Stimulated activated CD4-positive, alpha-beta T cell treated with anti-CD3 and anti-CD28 coated beads, Interleukin-15, amount 100 ng/mL, for 48 hours (primary cell): ENCODE measurements at places on chromosomes 4 and X.
A peak's percentile ranks its signal among the peaks of the same experiment; 100 is the strongest.

DNA sequence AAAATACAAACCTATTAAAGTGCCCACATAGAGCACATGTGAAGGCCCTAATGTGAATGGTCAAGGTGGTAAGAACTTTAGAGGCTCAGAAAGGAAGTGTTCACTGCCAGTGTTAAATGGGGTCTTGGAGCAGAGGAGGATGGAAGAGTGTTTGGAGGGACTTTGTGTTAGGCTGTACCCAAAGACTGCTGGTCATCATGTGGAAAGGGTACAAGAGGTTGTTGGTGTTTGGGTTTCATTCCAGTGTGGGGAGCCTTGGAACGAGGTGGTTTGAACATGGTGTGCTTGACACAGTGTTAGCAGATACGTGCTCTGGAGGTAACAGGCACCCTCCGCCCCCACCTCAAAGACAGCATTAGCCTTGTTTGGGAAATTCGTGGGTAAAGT, 73.1 kb downstream of the RAPGEF2 start:
- DNase-seq = no peak

DNA sequence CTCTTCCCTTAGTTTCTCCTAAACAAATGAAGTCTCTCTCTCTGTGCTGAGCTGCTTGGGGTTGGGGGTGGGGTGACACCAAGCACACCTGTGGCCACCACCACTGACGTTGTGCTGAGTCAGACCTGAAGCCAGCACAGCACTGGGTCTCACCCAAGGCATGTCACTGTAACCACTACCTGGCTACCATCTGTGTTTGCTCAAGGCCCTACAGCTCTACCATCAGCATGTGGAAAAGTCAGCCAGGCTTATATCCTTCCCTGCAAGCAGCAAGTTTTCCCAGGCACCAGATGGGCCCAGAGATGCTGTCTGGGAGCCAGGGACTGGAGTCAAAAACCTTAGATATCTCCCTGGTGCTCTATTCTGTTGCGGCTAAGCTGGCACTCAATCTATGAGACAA, 6.9 kb downstream of the CXCL10 start:
- DNase-seq = peak; percentile 10

DNA sequence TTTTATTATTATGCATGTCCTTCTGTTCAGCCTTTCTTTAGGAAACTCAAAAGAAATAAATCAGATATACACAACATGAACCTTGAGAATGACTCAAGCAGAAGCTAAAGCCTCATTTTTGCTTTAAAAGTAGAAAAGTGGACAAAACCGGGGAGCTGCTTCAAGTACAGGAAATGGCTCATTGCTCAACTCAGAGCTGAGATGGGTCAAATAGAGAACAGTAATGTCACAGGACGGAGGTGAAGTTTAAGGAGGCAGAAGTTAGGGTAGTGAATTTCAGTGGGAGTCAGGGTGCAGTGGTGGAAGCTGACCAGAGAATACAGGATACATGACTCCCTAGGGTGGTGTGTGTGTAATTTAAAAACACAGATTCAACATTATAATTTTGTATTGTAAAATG, 22.2 kb downstream of the PHKA2 start:
- DNase-seq = no peak

DNA sequence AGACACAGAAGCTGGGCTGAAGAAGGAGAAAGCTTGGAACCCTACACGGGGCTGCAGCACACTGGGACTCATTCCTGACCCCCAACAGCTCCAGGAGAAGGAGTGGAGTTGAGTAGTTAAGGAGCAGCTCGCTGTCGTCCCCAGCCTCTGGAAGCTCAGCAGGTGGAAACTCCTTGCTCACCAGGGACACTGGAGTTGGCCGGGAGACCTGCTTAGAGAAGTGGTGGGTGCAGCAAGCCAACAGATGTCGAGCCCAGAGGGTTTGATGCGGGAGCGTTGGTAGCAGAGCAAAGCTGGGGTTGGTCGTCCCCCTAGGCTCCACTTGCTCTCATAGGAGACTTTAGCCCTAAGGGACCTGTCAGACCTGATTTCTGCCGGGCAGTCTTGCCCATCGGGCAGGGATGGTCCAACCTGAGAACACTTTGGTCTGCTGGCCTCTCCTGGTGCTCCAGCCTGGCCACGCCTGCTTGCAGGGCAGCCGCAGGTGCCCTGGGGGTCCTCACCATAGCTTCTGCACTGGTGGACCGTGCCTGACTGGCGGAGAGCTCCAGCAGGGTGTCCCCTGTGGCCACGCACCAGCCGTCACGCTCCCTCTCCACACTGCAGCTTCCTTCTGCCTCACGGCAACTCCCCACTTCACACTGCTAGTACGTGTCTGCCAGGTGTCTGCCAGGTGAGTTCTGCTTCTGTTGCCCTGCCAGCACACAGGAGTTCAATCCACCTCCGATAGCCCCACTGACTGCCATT, 353.7 kb downstream of the GASK1B start:
- no peak for DNase-seq

- no peak for DNase-seq
Measured at GRCh38 chrX:151742311-151742710, 7.8 kb downstream of the CNGA2 start.

DNA sequence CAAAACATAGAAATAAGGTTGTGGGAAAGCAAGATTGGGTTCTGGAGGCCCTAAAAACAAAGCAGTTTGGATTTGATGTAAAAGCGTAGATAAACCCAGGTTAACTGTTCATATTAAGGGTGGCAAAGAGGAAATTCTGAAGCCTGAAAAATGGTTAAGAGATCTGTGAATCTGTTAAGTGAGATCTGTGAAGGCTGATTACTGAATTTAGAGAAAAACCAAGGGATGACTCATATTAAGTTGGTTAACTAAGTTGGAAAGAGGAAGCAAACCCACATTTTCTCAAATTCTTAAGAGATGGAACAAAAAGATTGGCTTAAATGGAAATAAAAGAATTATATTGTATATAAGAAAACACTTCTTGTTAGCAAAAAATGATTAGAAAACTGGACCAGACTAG, 22.8 kb downstream of the GPAT3 start:
- DNase-seq = no peak

GRCh38 chr4:25088093-25088952, 57.6 kb upstream of the LGI2 start:
- DNase-seq = no peak

DNA sequence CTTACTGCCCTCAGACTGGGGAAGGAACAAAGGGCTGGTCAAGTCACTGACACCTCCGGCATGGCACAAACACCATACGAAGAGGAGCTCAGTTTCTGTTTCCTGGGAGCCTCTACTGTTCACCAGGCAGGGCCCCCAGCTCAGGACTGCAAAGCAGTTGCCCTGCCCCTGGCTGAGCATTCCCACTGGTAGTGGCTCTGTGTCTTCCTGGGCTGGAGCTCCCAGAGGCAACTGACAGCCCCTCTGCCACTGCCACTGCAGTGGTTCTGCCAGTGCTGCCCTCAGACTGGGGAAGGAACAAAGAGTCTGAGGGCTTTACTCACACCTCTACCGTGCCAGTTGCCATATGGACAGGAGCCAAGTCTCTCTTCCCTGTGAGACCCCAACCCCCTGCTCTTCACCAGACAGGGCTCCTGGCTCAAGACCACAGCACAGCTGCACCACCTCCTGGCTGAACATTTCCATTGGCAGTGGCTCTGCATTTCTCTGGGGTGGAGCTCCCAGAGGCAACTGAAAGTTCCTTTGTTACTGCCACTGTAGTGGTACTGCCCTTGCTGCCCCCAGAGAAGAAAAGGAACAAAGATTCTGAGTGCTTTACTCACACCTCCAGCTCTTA, 67.9 kb downstream of the SMARCA5 start:
- no peak for DNase-seq

DNA sequence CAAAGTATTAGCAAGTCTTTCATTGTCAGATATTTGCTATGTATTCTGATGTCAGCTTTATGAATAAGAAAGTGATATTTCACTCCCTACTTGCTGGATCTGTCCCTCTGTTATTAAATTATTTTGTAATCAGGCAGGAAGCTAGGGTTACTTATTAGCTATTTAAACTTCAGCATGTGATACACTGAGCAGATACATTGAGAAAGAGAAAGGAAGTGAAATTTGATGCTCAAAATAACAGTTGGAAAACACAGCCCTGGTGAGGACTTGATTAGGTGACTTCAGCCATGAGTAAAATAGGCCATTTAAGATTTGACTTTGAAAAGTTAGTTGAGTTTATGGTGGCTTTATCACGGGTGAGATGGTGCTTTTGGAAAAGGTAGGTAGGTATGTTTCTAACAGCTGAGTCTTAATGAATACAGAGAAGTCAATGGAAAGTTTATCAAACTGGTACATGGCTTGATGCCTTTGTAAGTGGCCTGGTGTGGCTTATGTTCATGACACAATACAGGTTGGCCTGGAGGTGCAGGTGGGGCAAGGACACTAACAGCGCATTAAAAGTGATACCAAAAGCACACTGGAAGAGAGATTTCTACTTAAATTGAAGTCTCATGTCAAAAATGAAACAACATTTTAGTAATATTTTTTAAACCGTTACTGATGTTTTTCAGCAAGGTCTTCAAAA, 321.2 kb upstream of the SPOCK3 start:
- DNase-seq = no peak

DNA sequence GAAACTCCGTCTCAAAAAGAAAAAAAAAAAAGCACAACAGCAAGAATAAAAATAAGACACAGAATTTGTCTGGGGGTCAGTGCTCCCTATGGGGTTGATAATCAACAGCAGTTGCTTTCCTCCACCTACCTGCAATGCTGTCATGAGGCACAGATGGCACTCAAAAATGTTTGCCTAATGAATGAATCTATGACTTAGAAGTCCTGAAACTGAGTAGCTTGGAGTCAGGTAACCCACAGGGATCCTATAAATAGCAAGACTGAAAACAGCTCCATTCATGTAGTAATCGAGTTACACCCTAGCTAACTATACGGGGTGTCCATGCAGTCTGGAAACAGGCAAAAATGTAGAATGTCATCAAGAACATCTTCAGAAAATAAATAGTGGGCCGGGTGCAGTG, 19.8 kb upstream of the DDX3X start:
- DNase-seq = no peak

DNA sequence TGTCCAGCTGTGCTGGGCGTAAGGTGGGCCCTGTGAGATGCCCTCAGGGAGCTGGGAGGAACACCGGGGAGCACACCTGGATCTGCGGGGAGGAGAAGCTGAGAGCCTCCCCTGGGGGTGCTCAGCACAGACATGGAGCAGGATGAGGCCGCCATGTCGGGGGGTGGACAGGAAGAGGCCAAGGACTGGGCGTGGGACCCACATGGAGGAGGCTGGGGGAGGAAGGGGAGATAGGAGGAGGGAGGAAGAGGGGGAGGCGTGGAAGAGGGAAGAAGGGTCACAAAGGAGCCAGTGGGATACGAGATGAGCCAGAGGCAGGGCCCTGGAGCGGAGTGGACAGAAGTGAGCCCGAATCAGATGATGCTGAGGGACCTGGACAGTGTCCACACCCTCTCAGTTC, 66.3 kb downstream of the ZFYVE28 start:
- no peak for DNase-seq

DNA sequence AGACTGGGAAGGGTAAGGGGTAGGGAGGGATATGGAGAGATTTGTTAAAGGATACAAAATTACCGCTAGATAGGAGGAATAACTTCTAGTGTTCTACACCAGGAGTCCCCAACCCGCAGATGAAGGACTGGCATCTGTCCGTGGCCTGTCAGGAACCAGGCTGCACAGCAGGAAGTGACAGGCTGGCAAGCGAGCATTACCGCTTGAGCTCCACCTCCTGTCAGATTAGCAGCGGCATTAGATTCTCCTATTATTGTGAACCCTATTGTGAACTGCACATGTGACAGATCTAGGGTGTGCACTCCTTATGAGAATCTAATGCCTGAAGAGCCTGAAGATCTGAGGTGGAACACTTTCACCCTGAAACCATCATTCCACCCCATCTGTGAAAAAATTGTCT, 27.9 kb upstream of the BBS7 start:
- DNase-seq = no peak

GRCh38 chr4:120977435-120977997, 55.0 kb upstream of the PRDM5 start:
- no peak for DNase-seq

GRCh38 chrX:16160729-16161128, 6.6 kb upstream of the MAGEB17 start:
- DNase-seq = no peak

GRCh38 chr4:113411496-113411938, 350.0 kb downstream of the CAMK2D start:
- no peak for DNase-seq

- no peak for DNase-seq
Measured at GRCh38 chr4:152106781-152107321, 346.0 kb upstream of the GATB start.

DNA sequence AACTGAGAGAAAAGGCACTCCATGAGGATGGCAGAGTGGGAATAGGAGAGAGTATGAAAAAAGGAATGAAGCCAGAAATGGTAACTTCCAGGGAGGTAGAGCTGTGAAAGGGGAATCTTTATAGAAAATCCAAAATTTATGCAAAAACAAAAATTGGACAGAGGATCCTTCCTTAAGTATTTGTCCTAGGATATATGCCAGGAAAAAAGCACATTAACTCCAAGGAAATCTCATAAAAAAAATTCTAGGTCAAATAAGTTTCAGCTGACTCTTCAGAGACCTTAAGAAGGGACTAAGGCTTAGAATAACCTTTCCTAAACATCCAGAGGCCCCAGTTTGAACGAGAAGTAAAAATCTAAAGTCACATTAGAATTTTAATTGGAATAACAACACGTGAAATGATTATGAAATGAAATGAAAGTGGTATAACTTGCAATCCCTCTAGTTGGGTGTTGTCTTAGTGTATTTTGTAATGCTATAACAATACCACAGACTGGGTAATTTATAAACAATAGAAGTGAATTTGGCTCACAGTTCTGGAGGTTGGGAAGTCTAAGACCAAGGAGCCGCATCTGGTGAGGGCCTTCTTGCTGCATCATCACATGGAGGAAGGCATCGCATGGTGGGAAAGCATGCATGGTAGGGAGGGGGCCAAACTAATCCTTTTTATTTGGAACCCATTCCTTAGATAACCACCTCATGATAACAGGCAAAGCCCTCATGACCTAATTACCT, 145.4 kb upstream of the RXFP1 start:
- DNase-seq = no peak

- no peak for DNase-seq
Measured at GRCh38 chr4:142548491-142548890, 297.6 kb downstream of the INPP4B start.

GRCh38 chr4:177451108-177451500, 8.9 kb upstream of the AGA start:
- DNase-seq = no peak

- DNase-seq = no peak
Measured at GRCh38 chr4:148270630-148271029, 171.6 kb downstream of the NR3C2 start.

DNA sequence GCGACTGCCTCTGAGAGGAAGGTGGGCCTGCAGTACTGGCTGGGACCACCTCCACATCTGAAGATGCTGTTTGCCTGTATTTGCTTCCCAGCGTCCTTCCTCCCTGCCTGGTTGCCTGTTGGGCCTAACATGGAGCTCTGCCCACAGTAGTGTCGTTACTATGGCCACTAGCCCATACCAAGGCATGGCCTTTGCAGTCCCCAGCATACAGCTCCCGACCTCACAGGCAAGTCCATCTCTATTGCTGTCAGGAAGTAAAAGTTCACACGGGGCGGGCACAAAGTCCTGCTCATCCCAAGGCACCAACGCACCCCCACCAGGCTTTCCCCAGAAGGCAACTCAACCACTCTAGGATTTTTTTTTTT, 71.6 kb downstream of the MAML3 start:
- DNase-seq = no peak

- no peak for DNase-seq
Measured at GRCh38 chr4:20253735-20254409, 2.2 kb downstream of the SLIT2 start.
